Mesothelial cell of epicardium (in vitro differentiated cells): ENCODE measurements at places on chromosomes 4 and X. TPM values are rescaled to one million over a fixed set of nuclear protein-coding genes. Genes with fewer than 3 reads are reported as not detected.

The CLTRN gene
- 1.2 to 1.8 TPM (median 1.4 TPM) in 3 replicates for total RNA-seq

The UBA1 gene
- total RNA-seq, result 349 to 350 TPM (median 350 TPM) in 3 replicates

The SMIM31 gene
- total RNA-seq, result not detected in 3 replicates

The NLGN3 gene
- 3.3 to 3.5 TPM (median 3.3 TPM) in 3 replicates for total RNA-seq

The UXT gene
- total RNA-seq, result 70.1 to 71.5 TPM (median 71.4 TPM) in 3 replicates

The FOXR2 gene
- total RNA-seq, result not detected in 3 replicates

The PRSS12 gene
- total RNA-seq, result 43.5 to 46.7 TPM (median 46.2 TPM) in 3 replicates

The SLIT2 gene
- 155 to 168 TPM (median 156 TPM) in 3 replicates for total RNA-seq

The IL15 gene
- total RNA-seq, result 0.80 to 1.1 TPM (median 0.82 TPM) in 3 replicates

The UTP14A gene
- 19.2 to 20.4 TPM (median 19.2 TPM) in 3 replicates for total RNA-seq

The UGT2A1 gene
- not detected in 3 replicates for total RNA-seq

The SPIN2B gene
- total RNA-seq, result 19.7 to 20.5 TPM (median 19.9 TPM) in 3 replicates

The EMD gene
- 71.4 to 76.3 TPM (median 71.9 TPM) in 3 replicates for total RNA-seq

The ELF2 gene
- 55.2 to 58.2 TPM (median 57.1 TPM) in 3 replicates for total RNA-seq

The CSN1S1 gene
- not detected in 3 replicates for total RNA-seq

GRCh38 chr4:177770776-177771175 is 328.5 kb upstream of the AGA start:
- H3K36me3 ChIP-seq, result no peaks in the 10 kb centered on the region
- H3K27ac ChIP-seq, result no peak overlapping the region
- H3K4me1 ChIP-seq, result no peaks in the 10 kb centered on the region
- DNase-seq, result no peak
- H3K27me3 ChIP-seq, result no peaks in the 10 kb centered on the region
- no peak overlapping the region for H3K4me3 ChIP-seq

GRCh38 chr4:173182403-173182802 is 13.8 kb downstream of the GALNT7 start:
- H3K27ac ChIP-seq, result no peak overlapping the region
- H3K4me1 ChIP-seq, result peaks cover 20% of the 10 kb centered on the region
- no peak overlapping the region for H3K4me3 ChIP-seq
- H3K27me3 ChIP-seq, result no peaks in the 10 kb centered on the region
- H3K36me3 ChIP-seq, result peaks cover 2% of the 10 kb centered on the region

DNA sequence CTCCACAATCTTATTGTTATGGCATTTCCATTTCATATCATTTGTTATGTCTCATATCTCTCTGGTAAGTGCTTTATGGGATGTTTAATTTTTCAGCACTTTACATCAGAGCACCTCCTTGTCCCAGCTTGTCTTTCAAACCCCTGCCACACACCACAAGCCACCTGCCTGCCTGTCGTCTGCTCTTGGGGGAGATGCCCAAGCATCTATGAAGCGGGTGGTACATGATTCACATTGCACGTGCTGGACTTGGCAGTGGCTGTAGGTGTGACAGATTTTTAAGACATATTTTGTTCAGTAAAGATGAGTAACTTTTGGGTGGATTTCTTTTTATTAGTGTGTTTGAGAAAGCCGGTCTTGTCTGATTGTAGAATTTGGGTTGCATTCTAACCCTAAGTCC is 14.2 kb upstream of the SPATA4 start:
- H3K4me3 ChIP-seq, result no peak overlapping the region
- H3K27ac ChIP-seq, result no peak overlapping the region
- no peak for DNase-seq
- peaks cover 9% of the 10 kb centered on the region for H3K4me1 ChIP-seq
- H3K27me3 ChIP-seq, result no peaks in the 10 kb centered on the region
- no peaks in the 10 kb centered on the region for H3K36me3 ChIP-seq

- H3K36me3 ChIP-seq, result no peaks in the 10 kb centered on the region
- DNase-seq, result no peak
- H3K4me3 ChIP-seq, result no peak overlapping the region
- H3K27ac ChIP-seq, result no peak overlapping the region
- peaks cover 22% of the 10 kb centered on the region for H3K27me3 ChIP-seq
These were observed 79.4 kb downstream of the ABLIM2 start for GRCh38 chr4:8079031-8079885.

DNA sequence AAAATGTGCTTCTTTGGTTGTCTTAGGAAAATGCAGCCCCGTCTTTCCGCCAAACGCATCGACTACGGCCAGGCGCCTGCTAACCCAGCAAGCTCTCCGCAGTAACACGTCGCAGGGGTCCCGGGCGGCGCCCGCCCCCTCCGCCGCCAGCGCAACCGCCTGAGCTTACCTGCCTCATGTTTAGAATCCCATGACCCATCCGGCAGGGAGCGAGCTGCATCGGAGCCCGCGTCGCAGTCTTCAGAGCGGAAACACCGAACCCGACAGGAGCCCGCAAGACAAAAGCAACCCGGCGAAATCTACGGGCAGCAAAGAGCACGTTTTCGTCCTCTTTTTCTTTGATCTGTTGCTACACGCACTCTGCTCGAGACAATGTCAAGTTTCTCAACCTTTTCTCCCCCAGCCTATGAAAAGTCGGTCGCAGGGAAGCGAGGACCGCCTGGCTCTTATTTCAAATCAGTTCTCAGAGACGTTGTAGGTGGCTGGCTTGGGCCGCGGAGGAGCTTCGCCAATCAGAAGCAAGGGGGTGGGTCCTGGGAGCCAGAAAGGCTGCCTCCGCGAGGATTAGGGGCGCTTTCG is at the start of gene MID1:
TSS of gene MID1 (minus strand) at position 465 of the 579 bp plus-strand sequence. CDS start 53,038 bp downstream, outside the sequence.
- no peaks in the 10 kb centered on the region for H3K36me3 ChIP-seq
- H3K27ac ChIP-seq, result peak within 1 kb of the TSS; percentile 93
- H3K4me1 ChIP-seq, result peaks cover 41% of the 10 kb centered on the region
- DNase-seq, result peak; percentile 63

DNA sequence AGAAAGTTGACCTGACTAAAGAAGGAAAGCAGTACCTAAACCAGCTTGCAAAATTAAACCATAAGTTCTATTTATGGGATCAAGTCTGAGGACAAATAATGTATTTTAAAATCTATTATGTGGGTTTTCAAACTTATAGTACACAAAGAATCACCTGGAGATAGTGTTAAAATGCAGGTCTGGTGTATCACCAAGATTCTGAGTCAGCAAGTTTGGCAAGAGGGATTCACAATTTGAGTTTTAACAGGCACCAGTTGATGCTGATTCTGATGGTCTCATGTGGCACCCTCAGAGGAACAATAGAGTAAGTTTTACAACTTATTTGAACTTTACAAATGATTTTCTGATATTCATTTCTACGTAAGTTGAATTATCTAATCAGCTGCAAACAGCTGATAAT is 9.1 kb upstream of the STATH start:
- no peak overlapping the region for H3K27ac ChIP-seq
- DNase-seq, result no peak
- no peak overlapping the region for H3K4me3 ChIP-seq

- peak overlapping the region; percentile 69 for H3K27ac ChIP-seq
- H3K4me1 ChIP-seq, result peaks cover 25% of the 10 kb centered on the region
- H3K27me3 ChIP-seq, result no peaks in the 10 kb centered on the region
- peaks cover 30% of the 10 kb centered on the region for H3K36me3 ChIP-seq
- DNase-seq, result no peak
- no peak overlapping the region for H3K4me3 ChIP-seq
These were observed 140.5 kb downstream of the SOWAHB start for GRCh38 chr4:76757418-76757939.

GRCh38 chr4:109996526-109996925 is 83.8 kb downstream of the EGF start:
- H3K27me3 ChIP-seq, result peaks cover 8% of the 10 kb centered on the region
- H3K27ac ChIP-seq, result no peak overlapping the region
- no peak overlapping the region for H3K4me3 ChIP-seq
- DNase-seq, result no peak
- H3K36me3 ChIP-seq, result no peaks in the 10 kb centered on the region

DNA sequence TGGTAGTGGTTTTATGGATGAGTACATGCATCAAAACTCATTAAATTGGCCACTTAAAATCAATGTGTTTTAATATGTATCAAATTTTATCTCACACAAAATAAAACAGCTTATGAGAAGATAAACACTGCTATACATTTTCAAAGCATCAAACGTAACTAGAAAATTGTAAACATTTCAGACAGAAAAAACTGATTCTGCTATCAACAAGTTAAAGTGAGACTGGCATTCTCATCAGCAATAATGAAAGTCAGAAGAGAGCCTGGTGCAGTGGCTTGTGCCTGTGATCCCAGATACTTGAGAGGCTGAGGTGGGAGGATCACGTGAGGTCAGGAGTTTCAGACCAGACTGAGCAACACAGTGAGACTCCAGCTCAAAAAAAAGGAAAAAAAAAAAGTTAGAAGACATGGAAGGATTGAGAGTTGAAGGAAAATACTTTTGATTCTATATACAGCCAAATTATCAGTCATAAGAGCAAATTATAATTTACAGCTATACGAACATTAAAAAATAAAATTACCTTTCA is 2.9 kb downstream of the TBCK start:
- H3K36me3 ChIP-seq, result no peaks in the 10 kb centered on the region
- H3K4me3 ChIP-seq, result no peak overlapping the region
- DNase-seq, result no peak
- H3K4me1 ChIP-seq, result peaks cover 16% of the 10 kb centered on the region
- H3K27ac ChIP-seq, result peak overlapping the region; percentile 51

DNA sequence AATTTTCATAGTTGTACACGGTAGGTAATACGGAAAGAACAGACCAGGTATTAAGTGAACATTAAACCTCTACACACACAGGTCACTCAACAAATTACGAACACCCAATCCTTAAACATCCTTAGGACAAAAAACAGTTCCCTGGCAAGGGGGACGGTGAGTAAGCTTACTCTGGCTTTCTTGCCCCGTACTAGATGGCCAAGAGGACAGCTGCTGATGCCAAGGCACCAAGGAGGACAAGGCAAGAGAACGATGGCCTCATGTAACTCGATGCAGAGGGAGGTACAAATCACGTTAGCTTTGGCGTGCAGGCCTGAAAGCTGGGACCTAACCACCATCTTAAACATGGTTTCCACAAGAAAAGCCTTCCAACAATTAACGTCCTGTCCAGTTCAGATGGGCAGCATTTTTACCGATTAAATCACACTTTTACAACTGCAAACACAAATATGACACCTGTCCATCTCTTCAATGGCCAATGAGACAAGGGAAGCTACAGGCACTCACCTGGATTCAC is 23.7 kb downstream of the FAT1 start:
- H3K27me3 ChIP-seq, result no peaks in the 10 kb centered on the region
- peak overlapping the region; percentile 95 for H3K27ac ChIP-seq
- DNase-seq, result no peak
- H3K36me3 ChIP-seq, result peaks cover 7% of the 10 kb centered on the region

DNA sequence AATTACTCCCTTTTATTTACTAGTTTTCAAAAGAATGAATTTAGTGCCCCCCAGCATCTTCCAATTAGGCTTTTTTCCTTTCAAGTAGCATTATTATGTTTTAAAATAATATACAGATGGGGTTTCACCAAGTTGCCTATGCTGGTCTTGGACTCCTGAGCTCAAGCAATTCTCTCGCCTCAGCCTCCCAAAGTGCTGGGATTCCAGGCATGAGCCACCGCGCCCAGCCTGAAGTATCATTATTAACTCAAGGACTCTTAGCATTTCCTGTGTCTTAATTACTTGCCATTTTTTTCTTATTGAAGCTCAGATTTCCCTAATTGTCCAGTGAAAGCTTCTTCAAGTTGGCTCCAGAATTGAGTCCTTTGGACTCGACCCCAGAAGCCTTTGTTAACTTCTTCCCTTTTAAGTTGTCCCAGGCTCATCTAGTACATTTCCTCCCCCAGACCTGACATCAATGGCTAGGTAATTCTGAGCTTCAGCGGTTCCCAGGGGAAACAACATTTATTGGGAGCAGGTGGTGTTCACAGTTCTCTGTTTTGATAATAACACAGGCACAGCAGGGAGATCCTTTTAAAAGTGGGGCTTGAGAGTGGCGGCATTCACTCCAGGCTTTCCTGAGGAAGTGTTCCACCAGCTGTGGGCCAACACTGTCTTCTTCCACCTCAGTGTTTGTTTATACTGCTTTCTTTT is 10.0 kb downstream of the SAT1 start:
- H3K4me3 ChIP-seq, result no peak overlapping the region
- no peaks in the 10 kb centered on the region for H3K36me3 ChIP-seq
- H3K27ac ChIP-seq, result peak overlapping the region; percentile 47
- no peaks in the 10 kb centered on the region for H3K27me3 ChIP-seq

- no peaks in the 10 kb centered on the region for H3K36me3 ChIP-seq
- H3K27ac ChIP-seq, result no peak overlapping the region
- no peaks in the 10 kb centered on the region for H3K27me3 ChIP-seq
- no peak overlapping the region for H3K4me3 ChIP-seq
These were observed 1958.6 kb downstream of the C4orf33 start for GRCh38 chr4:131054489-131055019.

DNA sequence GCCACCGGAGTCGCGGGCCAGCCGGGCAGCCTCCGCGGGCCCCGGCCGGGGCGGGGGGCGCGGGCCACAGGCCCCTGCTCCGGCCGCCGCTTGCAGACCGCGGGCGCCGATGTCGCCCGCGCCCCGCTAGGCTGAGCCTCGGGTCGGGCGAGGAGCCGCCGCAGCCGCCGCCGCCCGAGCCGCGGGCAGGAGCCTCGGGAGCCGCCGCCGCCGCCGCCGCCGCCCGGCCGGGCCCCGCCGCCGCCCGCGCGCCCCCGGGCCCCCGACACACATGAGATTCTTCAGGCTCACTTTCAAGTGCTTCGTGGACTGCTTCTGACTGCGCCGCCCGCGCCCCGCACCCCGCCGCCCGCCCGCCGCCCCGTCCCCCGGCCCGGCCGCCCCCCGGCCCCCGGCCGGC is 345 bp downstream of the SLC6A8 start:
- H3K36me3 ChIP-seq, result peaks cover 2% of the 10 kb centered on the region
- no peak overlapping the region for H3K27ac ChIP-seq
- H3K4me3 ChIP-seq, result no peak overlapping the region
- H3K27me3 ChIP-seq, result no peaks in the 10 kb centered on the region

- no peak overlapping the region for H3K27ac ChIP-seq
- no peaks in the 10 kb centered on the region for H3K4me1 ChIP-seq
- no peak for DNase-seq
- H3K36me3 ChIP-seq, result no peaks in the 10 kb centered on the region
- H3K27me3 ChIP-seq, result no peaks in the 10 kb centered on the region
These were observed 68.9 kb upstream of the NDP start for GRCh38 chrX:44042116-44042515.

- H3K4me1 ChIP-seq, result peaks cover 8% of the 10 kb centered on the region
- no peak overlapping the region for H3K4me3 ChIP-seq
- peaks cover 10% of the 10 kb centered on the region for H3K27me3 ChIP-seq
- DNase-seq, result no peak
These were observed 28.3 kb downstream of the LANCL3 start for GRCh38 chrX:37599729-37600128.

DNA sequence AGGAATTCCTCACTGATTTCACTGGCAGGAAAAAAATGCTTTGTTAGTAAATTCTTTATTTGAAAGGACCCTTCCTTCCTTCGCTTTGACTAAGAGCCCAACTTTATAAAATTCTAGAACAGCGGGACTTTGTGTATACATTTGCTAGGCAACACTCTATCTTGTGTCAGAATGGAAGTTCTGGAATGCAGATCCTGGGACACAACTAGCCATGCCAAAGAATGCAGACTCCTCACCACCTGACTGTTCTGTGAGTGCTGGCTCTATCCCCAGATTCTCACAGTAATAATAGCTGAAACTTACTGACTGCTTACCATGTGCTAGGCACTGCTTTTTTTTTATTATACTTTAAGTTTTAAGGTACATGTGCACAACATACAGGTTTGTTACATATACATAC is 73.3 kb upstream of the ZDHHC15 start:
- no peaks in the 10 kb centered on the region for H3K36me3 ChIP-seq
- no peak for DNase-seq
- no peaks in the 10 kb centered on the region for H3K4me1 ChIP-seq
- no peaks in the 10 kb centered on the region for H3K27me3 ChIP-seq
- H3K4me3 ChIP-seq, result no peak overlapping the region

- H3K4me3 ChIP-seq, result no peak overlapping the region
- no peaks in the 10 kb centered on the region for H3K27me3 ChIP-seq
- no peak for DNase-seq
- no peaks in the 10 kb centered on the region for H3K36me3 ChIP-seq
These were observed 219.6 kb downstream of the DKK2 start for GRCh38 chr4:106816496-106816895.
